ENCODE measurements at places on chromosomes 2 and 18.
A peak's percentile ranks its signal among the peaks of the same experiment; 100 is the strongest.

DNA sequence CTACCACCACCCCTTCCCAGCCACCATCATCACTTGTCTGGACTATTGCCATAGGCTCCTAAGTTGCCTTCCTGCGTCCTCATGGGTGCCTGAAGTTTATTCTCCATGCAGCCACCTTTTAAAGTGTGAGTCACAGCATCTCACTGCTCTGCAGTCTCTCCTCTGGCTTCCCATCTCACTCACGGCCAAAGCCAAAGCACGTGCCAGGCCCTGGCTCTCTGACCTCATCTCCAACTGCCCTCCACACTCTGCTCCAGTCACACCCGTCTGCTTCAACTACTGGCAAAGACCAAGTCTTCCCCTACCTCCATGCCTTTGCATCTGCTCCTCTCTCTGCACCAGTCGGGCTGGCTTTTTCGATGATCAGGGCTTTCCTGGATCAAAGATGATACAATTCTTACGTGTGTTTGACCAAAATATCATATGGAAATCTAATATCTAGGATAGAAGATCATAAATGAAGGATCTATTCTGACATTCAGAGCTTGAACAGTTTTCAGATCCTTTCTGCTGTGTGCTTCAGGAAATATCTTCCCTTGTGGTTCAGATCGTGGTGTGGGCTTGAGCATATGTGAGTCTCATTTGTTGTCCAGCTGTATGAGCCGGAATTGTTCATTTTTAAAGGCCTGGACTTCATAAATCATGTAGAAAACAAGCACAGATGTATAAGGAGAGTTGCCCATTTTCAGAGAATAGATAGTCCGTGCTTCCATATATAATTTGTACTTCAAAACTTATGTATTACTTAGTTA, 175.6 kb downstream of the PRKCE start:
- DNase-seq: peak; percentile 87

GRCh38 chr2:218746470-218746795, 35.5 kb upstream of the CYP27A1 start:
- no peak for DNase-seq

- DNase-seq: no peak
Observed at GRCh38 chr2:230931556-230932231, 6.7 kb upstream of the GPR55 start.

GRCh38 chr18:51643483-51643882, 446.0 kb upstream of the MEX3C start:
- DNase-seq: no peak

GRCh38 chr2:226489775-226490541, 309.7 kb downstream of the IRS1 start:
- DNase-seq: peak; percentile 45

- peak; percentile 86 for DNase-seq
Observed at GRCh38 chr2:66445925-66446871, 11.3 kb downstream of the MEIS1 start.

GRCh38 chr2:11530864-11531465, 2.9 kb upstream of the GREB1 start:
- peak; percentile 24 for DNase-seq

DNA sequence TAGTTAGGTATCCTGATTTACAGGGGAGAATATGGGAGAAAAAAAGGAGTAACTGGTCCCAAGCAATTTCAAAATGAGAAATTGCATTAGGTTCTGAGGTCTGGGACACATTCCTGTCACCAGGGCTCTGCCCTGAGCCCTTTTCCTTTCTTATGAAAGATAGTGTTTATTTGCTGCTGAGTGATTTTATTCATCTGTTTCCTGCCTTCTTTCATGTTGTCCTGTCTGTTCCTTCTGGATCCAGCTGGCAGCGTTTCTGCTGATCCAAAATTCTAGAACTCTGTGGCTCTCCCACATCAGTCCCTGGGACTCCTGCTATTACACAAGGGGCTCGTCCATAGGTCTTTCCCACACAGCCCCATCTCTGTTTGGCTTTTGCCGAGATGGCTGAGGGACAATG, 519.1 kb upstream of the SALL3 start:
- no peak for DNase-seq

GRCh38 chr2:178886006-178886405, 78.8 kb upstream of the TTN start:
- DNase-seq: no peak

DNA sequence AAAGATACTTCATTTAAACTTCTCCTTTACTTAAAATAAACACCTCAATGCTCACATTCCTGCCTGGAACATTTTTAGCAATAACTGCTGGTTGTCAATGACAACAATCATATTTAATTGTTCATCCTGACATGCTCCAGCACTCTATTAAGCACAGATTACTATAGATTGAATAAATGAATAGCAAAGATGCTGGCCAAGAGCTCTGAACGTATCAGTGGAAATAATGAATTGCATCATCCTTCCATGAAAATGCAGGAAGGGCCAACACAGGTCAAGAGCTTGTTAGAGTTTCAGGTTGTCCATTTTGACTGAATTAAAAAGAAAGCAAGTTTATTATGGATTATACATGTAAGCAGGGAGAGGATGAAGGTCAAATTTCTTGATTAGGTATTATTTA, 994.0 kb downstream of the TSN start:
- DNase-seq: peak; percentile 13

DNA sequence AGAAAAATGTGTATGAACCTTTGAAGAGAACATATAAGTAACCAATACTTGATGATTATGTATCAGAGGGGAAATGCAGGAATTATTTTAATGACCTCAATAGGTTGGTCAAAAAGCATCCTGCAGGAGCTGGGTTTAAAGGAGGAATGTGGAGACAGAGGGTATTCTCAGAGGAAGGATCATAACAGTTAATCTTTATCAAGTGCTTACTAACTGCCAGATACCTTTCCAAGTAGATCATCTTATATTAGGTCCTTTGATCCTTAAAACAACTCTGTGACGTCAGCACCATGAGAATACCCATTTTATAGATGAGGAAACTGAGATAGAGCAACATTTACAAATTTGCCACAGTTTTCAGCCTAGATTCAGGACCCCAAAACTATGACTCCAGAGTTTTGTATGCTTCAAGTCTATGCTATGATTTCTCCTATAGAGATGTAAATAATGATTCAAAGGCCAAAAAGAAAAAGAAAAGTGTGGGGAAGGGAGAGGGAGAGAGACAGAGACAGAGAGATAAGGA, 3.0 kb downstream of the RFTN2 start:
- no peak for DNase-seq

DNA sequence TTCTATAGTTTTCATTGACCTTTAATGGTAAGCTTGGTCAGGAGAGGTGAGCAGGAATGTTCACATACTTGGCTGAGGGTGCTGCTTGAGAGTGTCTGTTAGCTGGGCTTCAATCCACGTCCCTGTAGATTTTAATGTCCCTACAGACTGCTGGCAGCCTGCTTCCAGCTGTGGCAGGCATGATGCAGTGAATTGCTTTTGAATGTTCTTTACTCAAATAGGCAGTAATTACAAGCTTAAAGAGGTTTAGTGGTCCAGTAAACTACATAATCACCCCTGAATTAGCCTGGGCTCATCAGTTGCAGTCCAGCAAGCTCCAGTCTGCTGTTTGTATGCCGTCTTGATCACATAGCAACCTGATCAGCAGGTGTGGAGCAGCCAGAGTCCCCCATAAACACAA, 102.1 kb downstream of the MEIS1 start:
- DNase-seq: no peak

DNA sequence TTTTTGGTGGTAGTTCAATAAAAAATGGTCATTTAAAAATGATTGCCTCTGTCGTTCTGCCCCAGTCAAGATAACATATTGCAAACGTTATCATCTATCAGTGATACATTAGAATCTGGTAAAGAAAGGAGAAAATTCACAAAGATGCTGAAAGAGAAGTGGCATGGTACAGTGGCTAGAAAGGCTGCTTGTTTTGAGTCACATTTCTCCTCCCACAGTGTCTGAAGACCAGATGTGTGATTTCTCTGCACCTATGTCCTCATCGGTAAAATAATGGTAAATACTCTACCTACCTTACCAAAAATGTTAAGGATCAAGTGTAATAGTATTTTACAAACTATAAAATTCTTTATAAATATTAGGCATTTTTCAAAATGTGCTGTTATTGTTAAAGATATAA, 76.1 kb upstream of the NOSTRIN start:
- DNase-seq: no peak

DNA sequence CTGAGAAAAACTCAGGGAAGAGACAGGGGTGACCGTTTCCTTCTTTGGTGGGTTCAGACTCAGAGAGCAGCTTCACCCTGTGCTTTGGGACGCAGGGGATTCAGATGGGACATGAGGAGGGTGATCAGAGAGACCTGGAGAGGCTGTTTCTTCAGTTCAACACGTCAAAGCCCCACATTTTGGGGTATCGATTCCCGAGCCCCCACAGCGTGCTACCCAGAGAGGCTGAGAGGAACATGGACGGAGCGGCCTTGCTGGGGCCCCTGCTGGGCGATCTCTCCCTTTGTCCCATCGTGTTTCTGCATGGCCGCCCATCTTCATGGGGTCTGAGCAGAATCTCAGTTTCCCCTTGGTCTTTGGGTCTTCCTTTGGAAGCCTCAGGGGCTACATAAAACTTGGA, 38.2 kb upstream of the PXDN start:
- no peak for DNase-seq

DNA sequence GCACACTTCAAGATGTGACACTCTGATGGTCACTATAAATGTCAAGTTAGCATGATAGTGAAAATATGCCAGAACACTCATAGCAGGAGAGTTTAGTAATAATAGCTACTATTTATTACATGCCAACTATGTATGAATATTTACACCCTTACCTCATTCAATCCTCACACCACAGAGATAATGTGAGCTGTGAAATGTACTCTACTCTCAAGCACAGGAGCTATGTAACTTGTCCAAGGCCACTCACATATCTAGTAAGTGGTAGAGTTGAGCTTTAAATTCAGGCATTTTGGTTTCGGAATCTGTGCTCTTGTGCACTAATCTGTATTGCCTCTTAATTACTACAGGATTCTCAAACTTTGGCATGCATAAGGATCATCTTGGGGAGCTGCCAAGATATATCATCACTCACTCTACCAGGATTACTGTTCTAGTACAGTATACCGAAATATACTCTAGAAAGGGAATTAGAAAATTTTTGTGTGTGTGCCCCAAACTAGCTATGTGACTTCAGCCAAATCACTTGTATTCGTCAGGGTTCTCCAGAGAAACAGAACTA, 154.3 kb downstream of the PLCL1 start:
- DNase-seq: no peak

DNA sequence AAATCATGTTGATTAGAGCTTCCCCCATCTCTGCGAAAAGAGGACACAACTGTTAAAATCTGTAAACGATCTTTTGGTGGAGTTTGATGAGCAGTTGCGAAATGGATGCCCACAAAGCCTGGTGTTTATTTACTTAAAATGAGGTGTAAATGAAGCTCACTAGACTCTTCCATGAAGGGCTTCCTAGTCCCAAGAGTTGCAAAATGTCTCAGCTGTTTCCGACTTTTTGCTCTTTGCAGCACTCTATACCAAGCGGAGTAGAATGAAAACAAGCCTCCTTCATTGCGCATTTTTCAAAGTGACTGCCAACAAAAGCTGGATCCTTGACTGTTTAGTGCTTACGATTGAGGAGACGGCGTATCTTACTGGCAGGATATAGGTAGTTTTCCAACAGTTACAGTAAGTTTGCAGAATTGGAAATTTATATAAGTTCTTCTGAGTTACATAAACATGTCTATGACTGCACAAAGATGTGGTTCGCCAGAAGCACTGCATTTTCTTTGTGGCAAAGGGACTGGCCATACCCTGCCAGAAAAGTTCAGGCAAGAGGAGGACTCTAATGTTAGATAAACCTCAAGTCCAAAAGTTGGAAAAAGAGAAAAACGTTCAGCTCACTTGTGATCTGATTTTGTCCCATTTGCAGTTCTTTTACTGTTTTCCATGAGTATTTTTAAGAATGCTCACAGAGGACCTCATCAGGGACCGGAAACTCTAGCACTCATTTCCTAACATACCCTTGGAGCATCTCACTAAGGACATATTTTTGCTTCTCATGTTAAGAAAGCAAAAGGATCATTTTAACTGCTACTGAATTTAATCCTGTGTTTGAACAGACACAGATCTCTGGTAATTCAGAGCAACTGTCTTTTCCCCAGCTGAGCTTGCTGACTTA, 42.7 kb downstream of the COLEC12 start:
- peak; percentile 82 for DNase-seq

GRCh38 chr2:231533086-231533776, 3.0 kb upstream of the NMUR1 start:
- DNase-seq: peak; percentile 42

- no peak for DNase-seq
Observed at GRCh38 chr2:6446938-6447608, 418.6 kb downstream of the CMPK2 start.

- no peak for DNase-seq
Observed at GRCh38 chr18:54479365-54479764, 111.7 kb upstream of the DYNAP start.

- peak; percentile 29 for DNase-seq
Observed at GRCh38 chr2:46225730-46226129, 71.5 kb upstream of the EPAS1 start.

DNA sequence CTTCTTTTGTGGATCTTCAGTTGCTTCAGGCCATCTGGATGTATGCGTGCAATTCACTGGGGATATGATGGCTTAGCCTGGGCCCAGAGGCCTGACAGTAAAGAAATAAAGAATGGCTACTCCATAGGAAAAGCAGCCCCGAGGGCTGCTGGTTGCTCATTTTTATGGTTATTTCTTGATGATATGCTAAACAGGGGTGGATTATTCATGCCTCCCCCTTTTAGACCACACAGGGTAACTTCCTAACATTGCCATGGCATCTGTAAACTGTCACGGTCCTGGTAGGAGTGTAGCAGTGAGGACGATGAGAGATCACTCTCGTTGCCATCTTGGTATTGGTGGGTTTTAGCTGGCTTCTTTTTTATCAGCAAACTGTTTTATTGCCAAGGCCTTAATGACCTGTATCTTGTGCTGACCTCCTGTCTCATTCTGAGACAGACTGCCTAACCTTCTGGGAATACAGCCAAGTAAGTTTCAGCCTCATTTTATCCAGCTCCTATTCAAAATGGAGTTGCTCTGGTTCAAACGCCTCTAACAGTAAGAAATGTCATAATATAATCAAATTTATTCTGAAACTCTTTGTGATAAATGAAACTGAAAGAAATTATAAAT, 60.5 kb downstream of the DSEL start:
- DNase-seq: no peak

- DNase-seq: no peak
Observed at GRCh38 chr2:4551691-4552474, 848.5 kb downstream of the DCDC2C start.

DNA sequence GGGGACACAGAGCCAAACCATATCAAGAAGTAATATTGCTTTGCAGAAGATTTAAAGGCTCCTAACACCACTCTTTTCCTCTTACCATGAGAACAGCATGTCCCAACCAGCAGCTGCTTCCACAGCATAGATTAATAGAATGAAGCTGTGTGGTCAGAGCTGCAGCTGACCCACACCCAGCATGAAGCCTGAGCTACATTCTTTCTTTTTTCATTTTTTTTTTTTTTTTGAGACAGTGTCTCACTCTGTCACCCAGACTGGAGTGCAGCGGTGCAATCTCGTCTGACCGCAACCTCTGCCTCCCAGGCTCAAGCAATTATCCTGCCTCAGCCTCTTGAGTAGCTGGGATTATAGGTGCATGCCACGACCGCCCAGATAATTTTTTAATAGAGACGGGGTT, 289.8 kb downstream of the RAD51AP2 start:
- peak; percentile 75 for DNase-seq

Data from fibroblast of villous mesenchyme (primary cell).